ENCODE measurements at places on chromosomes 5 and 9.

DNA sequence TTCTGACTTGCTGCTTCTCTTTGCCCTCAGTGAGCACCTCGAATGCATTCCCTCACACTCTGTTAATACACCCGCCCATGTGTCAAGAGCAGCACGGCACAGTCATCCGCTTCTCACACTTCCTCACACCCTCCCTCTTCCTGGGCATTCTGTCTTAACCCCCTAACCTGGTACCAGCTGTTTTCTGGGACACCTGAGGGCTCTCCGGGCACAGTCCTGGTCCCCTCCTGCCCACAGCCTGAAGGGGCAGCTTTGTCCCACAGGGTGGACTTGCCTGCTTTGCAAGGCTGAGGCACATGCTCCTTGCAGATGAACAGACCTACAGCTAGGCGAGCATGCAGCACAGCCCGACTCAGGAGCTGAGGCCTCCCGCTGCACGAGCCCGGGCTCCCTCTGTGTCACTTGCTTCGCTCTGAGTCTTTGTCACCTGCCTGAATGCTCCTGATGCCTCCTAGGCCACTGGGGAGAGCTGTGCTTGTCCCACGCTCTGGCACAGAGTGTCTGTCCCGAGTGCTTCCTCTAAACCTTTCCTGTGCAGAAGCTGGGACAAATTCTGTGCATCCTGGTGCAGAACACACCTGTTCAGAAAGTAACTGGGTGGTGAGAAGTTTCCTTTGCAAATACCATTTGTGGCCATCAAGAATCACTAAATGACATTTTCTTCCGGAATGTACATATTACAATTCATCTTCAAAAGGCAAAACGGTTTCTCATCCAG is 47.8 kb downstream of the AHRR start:
- no peak for DNase-seq

GRCh38 chr5:81244451-81244850 is 11.3 kb downstream of the CKMT2 start:
- DNase-seq: no peak

DNA sequence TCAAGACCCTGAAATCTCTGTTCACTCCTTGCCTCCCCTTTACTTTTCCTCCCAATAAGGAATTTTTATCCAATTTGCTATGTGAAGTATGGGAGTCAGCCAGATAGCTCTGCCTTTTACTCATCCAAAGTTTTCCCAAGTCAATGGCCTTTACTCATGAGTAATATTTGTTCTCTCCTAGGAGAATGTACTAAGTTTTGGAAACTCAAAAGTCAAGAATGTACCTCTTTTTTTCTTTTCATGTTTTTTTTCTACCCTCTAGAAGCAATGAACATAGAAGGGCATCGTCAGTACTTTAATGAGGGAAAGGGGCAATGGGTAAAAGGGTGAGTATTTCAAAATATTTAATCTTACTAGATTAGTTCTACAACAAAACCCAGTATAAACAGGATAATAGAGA is 140.2 kb upstream of the SGCD start:
- DNase-seq: no peak

GRCh38 chr9:21078702-21079101 is 960 bp upstream of the IFNB1 start:
- no peak for DNase-seq

GRCh38 chr5:56350597-56351170 is 117.6 kb upstream of the ANKRD55 start:
- no peak for DNase-seq

DNA sequence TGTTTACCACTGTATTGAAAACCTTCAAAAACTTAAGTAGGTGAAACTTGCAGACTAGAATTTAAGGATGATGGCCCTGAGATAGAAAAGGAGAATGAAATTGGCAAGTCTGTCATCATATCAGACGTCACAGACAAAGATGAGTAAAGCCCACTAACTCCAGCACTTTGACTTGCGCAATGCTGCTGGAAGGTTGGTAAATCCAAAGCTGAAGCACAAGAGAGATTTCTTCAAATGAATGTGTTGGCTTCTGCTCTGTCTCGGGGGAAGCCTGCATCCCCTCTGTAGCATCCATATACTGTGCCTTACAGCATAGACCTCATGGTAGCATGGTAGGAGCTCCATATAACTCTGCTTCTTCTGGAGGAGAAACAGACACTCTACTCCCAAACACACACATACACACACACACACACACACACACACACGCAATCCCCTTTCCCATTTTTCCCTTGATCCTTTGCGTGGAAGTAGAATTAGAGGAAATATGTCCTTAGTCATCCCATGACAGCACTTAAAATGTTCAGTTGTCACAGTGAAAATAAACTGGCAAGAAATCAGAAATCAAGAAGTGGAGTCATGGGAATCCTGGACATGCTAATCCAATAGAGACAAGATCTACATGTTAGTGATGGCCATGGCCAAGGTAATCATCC is 241.5 kb downstream of the NR3C1 start:
- DNase-seq: no peak

Data from activated T-cell treated with anti-CD3 and anti-CD28 coated beads for 24 hours (primary cell).